Vein endothelial cell (primary cell): ENCODE measurements at places on chromosomes 2 and 18. TPM values are rescaled to one million over a fixed set of nuclear protein-coding genes. Genes with fewer than 3 reads are reported as not detected.

Gene EVA1A
- total RNA-seq: 41.2 and 62.9 TPM in 2 replicates

Gene FRZB
- total RNA-seq: under 0.01 TPM in 1 of 2 replicates, not detected in the other

Gene SERPINB12
- not detected in 2 replicates for total RNA-seq

Gene CD8A
- not detected in 2 replicates for total RNA-seq

Gene NGEF
- total RNA-seq: 0.10 TPM in 1 of 2 replicates, not detected in the other

Gene FMNL2
- 36.9 and 50.9 TPM in 2 replicates for total RNA-seq

Gene CYS1
- total RNA-seq: 0.33 TPM in 1 of 2 replicates, not detected in the other

Gene PPM1G
- 108 and 120 TPM in 2 replicates for total RNA-seq

Gene MOCOS
- total RNA-seq: 0.48 and 0.65 TPM in 2 replicates

Gene G6PC2
- not detected in 2 replicates for total RNA-seq

Gene PCARE
- total RNA-seq: not detected in 2 replicates

Gene LINC00305
- total RNA-seq: not detected in 2 replicates

Gene FAHD2B
- 5.3 and 7.8 TPM in 2 replicates for total RNA-seq

Gene B3GNT7
- 0.33 and 0.67 TPM in 2 replicates for total RNA-seq

Gene POTEI
- 0.33 and 0.48 TPM in 2 replicates for total RNA-seq

Gene STAT1
- total RNA-seq: 89.2 and 188 TPM in 2 replicates

Gene ITGB1BP1
- 28.4 and 39.4 TPM in 2 replicates for total RNA-seq

Gene DLX2
- total RNA-seq: not detected in 2 replicates

Gene RNF125
- 2.0 and 4.8 TPM in 2 replicates for total RNA-seq

Gene MFF
- total RNA-seq: 60.9 and 89.8 TPM in 2 replicates

Gene IL36RN
- total RNA-seq: not detected in 2 replicates

Gene LONRF2
- total RNA-seq: not detected in 2 replicates

Gene ANKRD29
- total RNA-seq: 4.6 and 5.2 TPM in 2 replicates

Gene NAPG
- total RNA-seq: 34.9 and 51.0 TPM in 2 replicates

Gene TEKT4
- total RNA-seq: not detected in 2 replicates

Gene GKN2
- total RNA-seq: 0.38 and 0.65 TPM in 2 replicates

Gene RBKS
- total RNA-seq: 0.33 and 0.86 TPM in 2 replicates

Gene CAPN14
- 0.10 TPM in 1 of 2 replicates, not detected in the other for total RNA-seq

Gene CGREF1
- total RNA-seq: 3.2 and 8.5 TPM in 2 replicates

Gene LYG2
- total RNA-seq: not detected in 2 replicates

Gene GBX2
- 1.5 and 2.6 TPM in 2 replicates for total RNA-seq

Gene RNF144A
- 22.2 and 31.6 TPM in 2 replicates for total RNA-seq

Gene SLC23A3
- total RNA-seq: 2.3 and 2.6 TPM in 2 replicates

Gene ALPG
- not detected in 2 replicates for total RNA-seq

Gene C2orf80
- total RNA-seq: not detected in 2 replicates

Gene LCT
- under 0.01 TPM in 1 of 2 replicates, not detected in the other for total RNA-seq

Gene INPP5D
- total RNA-seq: 26.1 and 34.3 TPM in 2 replicates

Gene RPRM
- not detected in 2 replicates for total RNA-seq

Gene PAX3
- not detected in 2 replicates for total RNA-seq

Gene NFU1
- 37.7 and 39.5 TPM in 2 replicates for total RNA-seq

Gene CHRNG
- not detected in 2 replicates for total RNA-seq

Gene CCDC178
- 0.65 and 1.8 TPM in 2 replicates for total RNA-seq

Gene REG3A
- total RNA-seq: not detected in 2 replicates

Gene PLEK
- total RNA-seq: under 0.01 and 0.10 TPM in 2 replicates

Gene ATOH8
- 13.2 and 17.0 TPM in 2 replicates for total RNA-seq

Gene OR6B2
- total RNA-seq: not detected in 2 replicates

Gene PGAP1
- 14.7 and 15.4 TPM in 2 replicates for total RNA-seq

Gene POMC
- total RNA-seq: 0.29 and 0.98 TPM in 2 replicates

Gene CAPN10
- 26.6 and 27.4 TPM in 2 replicates for total RNA-seq

Gene SP140L
- 8.5 and 15.4 TPM in 2 replicates for total RNA-seq

Gene C18orf63
- not detected in 2 replicates for total RNA-seq

Gene MOB4
- total RNA-seq: 33.3 and 48.6 TPM in 2 replicates

Gene SERPINB4
- not detected in 2 replicates for total RNA-seq

Gene LGALSL
- total RNA-seq: 5.9 and 7.3 TPM in 2 replicates
